ENCODE measurements at places on chromosomes 7 and 10. TPM values are rescaled to one million over a fixed set of nuclear protein-coding genes. Genes with fewer than 3 reads are reported as not detected.

PITX3 gene
- not detected for total RNA-seq

DNA sequence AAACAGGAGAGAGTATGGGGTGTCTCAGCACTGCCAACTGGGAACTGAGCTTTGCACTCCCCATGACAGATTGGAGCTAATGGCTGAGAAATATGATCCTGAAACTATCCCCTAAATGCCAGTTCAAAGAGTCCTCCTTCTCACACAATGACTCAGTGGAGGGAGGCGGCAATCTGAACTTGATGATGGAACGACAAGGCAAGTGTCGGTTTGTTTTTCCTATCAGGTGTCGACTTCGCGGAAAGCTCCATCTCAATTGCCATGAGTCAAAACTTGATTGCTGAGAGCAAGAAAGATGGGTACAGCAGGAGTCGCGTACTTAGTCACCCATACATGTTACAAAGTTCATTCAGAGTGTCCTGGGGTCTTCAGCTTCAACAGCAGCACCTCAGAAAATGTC lies 52.5 kb downstream of the NPY start:
- DNase-seq = no peak

- DNase-seq = no peak
Measured at GRCh38 chr10:122230222-122230621, 40.9 kb upstream of the BTBD16 start.

- DNase-seq = no peak
Measured at GRCh38 chr7:94374721-94375566, 19.8 kb upstream of the COL1A2 start.
